ENCODE measurements at places on chromosomes 11 and 22.
A peak's percentile ranks its signal among the peaks of the same experiment; 100 is the strongest.

- no peak for DNase-seq
Measured at GRCh38 chr11:9144828-9145227, 53.4 kb upstream of the SCUBE2 start.

- no peak for DNase-seq
Measured at GRCh38 chr22:46652847-46653331, 32.7 kb downstream of the GRAMD4 start.

DNA sequence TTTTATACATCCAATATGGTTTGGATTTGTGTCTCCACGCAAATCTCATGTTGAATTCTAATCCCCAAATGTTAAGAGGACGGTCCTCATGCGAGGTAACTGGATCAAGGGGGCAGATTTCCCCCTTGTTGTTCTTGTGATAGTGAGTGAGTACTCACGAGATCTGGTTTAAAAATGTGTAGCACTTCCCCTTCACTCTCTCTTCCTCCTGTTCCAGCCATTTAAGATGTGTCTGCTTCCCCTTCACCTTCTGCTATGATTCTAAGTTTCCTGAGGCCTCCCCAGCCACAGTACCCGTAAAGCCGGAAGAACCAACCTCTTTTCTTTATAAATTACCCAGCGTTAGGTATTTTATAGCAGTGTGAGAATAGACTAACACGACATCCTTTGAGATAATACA lies 98.6 kb downstream of the TTC28 start:
- no peak for DNase-seq

- DNase-seq: no peak
Measured at GRCh38 chr11:27294654-27295053, 68.4 kb downstream of the CCDC34 start.

- peak; percentile 41 for DNase-seq
Measured at GRCh38 chr11:12110714-12111548, 541 bp downstream of the MICAL2 start.

GRCh38 chr11:104944076-104944475 lies 24.3 kb downstream of the CASP4 start:
- no peak for DNase-seq

GRCh38 chr11:76391021-76391420 lies 9.9 kb downstream of the GVQW3 start:
- DNase-seq: no peak

GRCh38 chr22:31350410-31350863 lies 4.3 kb upstream of the PATZ1 start:
- DNase-seq: no peak

- DNase-seq: no peak
Measured at GRCh38 chr11:113243696-113244095, 70.7 kb upstream of the TTC12 start.

- DNase-seq: peak; percentile 63
Measured at GRCh38 chr11:36265793-36266628, 23.2 kb downstream of the COMMD9 start.

- no peak for DNase-seq
Measured at GRCh38 chr11:64382047-64382446, 23.1 kb downstream of the RPS6KA4 start.

DNA sequence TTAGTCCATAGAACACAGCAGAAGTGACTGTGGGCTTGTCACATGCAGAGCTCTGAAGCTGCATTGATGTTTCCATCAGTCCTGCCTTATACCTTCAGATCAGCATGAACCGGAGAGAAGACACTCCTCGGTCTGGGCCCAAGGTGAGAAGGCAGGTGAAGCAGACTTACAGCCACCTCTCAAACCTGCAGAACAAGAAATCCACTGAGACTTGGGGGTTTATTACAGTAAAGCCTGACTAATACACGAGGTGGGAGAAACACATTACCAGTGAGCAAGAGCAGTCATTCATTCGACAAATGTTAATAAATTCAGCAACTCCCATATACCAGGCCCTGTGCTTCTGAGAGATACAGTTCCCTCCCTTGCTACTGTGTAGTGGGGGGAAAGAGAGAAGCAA lies 279.0 kb downstream of the DDX10 start:
- no peak for DNase-seq

GRCh38 chr11:70220136-70220535 lies 17.0 kb downstream of the FADD start:
- no peak for DNase-seq

DNA sequence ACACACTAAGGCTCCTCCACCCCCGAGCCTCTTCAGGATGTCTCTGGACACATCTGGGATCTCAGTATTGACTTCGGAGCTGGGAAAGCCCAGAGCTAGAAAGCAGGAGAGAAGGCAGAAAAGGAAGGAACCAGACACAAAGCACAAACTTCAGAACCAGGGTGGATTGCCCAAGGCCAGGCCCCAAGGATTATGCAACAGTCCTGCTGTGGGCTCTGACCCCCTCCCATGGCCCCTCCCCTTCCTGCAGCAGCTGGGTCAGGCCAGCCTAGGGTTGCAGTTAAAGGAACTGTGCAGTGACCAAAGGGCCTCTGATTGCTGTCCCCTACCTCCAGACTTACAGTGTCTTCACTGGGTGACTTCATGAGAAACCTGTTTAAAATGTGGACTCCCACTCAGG lies 5.3 kb downstream of the KCNE3 start:
- no peak for DNase-seq

GRCh38 chr11:335779-336658 lies 15.4 kb upstream of the IFITM3 start:
- DNase-seq: no peak

DNA sequence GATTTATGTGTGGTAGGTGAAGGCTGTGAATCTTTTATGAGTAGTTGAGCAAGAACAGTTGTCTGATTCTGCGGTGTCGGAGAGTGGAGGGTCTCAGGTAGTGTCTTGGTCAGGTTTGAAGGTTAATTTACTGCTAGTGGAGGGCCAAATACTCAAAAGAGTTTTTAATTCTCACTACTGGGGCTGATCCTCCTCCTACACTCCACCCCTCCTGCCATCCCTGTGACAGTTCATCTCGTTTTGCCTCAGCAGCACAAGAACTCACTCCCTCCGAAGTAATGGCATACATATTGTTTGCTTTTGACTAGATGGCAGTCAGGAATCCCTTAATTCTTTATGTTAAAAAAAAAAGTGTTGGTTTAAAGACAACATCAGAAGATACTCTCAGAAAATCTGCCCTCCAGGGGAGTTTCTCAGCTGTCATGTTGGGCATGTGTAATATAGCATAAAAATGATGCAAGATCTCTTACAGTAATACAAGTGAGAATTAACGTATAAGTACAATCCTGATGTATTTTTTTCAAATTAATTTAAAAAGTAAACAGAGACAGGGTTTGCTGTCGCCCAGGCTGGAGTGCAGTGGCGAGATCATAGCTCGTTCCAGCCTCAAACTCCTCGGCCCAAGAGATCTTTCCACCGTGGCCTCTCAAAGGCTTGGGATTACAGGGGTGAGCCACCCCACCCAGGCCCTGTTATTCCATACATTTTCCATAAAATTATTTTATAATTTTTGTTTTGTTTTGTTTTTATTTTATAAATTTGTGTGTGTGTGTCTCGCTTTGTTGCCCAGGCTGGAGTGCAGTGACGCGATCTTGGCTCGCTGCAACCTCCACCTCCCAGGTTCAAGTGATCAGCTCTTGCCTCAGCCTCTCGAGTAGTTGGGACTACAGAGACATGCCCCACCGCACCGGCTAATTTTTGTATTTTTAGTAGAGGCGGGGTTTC lies 1.3 kb downstream of the FAR1 start:
- no peak for DNase-seq

DNA sequence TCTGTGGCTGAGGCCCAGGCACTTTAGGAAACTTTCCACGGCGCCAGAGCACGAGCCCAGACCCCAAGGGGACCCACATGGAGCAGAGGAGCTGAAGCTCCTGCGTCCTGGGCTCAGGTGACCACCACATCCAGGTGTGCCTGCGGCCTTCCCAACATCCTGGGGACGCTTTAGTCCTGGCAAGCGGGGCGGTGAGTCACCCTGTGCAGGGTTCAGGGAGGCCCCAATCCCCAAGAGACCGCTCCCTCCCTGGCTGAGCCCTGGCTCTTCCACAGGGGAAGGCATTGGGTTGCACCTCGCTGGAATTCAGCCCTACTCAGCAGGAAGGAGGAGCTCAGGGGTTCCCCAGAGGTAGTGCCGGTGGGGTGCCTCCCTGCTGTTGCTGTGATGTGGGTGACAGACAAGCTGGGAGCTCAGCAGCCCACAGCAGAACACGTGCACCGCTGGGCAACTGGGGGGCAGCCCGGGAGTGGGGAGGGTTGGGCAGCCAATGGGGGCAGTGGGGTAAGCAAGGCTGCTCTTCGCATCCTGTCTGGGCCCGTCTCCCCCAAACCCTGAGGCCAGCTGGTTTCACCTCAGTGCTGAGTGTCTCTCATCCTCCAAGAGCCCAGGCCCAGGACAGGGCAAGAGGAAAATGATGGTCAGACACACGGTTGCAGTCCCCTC lies 802.8 kb downstream of the BRD1 start:
- no peak for DNase-seq

DNA sequence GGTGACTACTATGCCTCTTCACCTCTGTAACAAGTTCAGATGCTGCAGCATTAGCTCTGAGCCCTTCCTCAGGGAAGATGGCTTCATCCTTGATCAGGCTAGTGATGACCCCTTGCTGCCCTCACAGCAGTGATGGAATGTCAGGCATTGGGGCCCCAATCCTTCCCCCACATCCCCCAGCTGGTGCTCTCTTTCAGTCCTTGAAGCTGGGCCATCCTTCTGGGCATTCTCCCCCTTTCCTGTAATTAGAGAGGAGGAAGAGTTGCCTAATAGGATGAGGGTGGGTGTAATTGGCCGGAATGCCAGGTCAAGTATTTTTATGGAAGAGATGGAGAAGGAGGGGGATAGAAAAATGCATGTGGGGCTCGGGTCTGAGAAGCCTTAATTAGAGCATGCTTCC lies 62.6 kb downstream of the TRAF6 start:
- DNase-seq: no peak

GRCh38 chr22:33126881-33127280 lies 68.7 kb upstream of the SYN3 start:
- DNase-seq: no peak

DNA sequence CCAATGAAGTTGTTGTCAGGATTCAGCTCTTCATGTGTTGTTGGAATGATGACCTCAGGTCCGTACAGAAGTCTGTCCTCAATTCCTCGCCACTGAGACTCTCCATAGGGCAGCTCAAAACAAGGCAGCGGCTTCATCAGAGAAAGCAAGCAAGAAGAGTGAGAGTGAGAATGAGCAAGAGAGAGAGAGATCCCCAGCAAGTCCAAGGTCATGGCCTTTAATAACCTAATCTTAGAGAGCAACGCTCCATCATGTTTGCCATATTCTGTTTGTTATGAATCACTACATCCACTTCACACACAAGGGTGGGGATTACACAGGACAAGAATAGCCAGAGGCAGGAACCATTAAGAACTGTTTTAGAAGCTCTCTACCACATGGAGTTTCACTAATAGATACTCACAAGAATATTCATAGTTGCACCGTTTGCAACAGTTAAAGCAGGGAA lies 23.3 kb upstream of the MMP7 start:
- no peak for DNase-seq

DNA sequence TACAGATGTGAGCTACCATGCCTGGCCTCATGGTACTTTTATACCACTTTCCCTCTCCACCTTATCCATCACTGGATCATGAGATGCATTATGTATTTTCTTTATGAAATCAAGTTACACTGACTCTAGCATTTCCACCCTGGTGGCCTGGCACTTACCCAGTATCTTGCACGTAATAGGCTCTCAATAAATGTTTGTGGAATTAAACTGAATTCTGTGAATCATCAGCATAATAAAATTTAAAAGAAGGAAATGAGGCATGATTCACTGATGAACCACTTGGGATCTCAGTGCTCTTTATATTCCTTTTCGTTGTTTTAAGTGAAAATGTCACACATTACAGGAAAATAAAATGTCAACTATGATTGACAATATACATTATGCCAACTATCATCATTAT lies 25.1 kb downstream of the ADM start:
- DNase-seq: no peak

DNA sequence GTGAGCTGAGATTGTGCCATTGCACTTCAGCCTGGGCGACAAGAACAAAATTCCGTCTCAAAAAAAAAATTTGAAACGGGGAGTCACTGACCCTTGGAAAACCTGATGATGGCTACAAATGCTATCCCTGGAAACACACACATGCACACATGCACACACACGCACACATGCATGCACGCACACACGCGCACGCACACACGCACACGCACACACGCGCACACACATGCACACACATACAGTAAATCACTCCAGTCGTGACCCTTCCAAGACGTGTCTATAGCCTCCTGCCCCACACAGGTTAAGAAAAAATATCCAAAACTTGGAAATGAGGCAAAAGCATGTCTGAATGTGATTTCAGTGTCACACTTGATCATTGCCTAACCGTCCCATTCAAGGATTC lies 6.7 kb upstream of the CPT1A start:
- DNase-seq: no peak

- no peak for DNase-seq
Measured at GRCh38 chr11:115267871-115268270, 236.3 kb downstream of the CADM1 start.

GRCh38 chr22:47659467-47660223 lies 897.2 kb downstream of the TBC1D22A start:
- DNase-seq: no peak

DNA sequence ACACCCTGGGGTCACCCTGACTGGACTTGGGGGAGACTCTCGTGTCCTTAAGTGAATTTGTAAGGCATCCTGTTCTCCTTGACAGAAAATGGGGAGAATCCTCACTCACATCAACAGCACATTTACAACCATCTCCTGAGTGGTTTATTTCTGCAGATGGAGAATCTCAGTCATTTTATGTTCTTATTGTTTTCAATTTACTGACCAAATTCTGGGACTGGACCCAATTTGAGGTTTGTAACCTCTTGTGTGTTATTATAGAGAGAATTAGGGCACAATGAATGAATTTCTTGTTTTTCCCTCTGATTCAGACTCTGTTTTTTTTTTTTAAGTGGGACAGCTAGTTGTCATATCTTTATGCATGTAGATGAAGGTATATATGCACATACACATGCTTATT lies 104.9 kb downstream of the ADAMTS15 start:
- no peak for DNase-seq

- no peak for DNase-seq
Measured at GRCh38 chr11:12631651-12632050, 42.6 kb upstream of the TEAD1 start.

- DNase-seq: no peak
Measured at GRCh38 chr11:68961245-68961644, 19.5 kb downstream of the MRGPRD start.

Data from stimulated activated CD4-positive, alpha-beta T cell treated with anti-CD3 and anti-CD28 coated beads, Interleukin-4, amount 100 ng/mL, for 1 hour (primary cell).